ENCODE measurements at places on chromosomes 12 and 14.
A peak's percentile ranks its signal among the peaks of the same experiment; 100 is the strongest.

- no peak for DNase-seq
Measured at GRCh38 chr12:57614178-57614947, 3.1 kb downstream of the ARHGEF25 start.

DNA sequence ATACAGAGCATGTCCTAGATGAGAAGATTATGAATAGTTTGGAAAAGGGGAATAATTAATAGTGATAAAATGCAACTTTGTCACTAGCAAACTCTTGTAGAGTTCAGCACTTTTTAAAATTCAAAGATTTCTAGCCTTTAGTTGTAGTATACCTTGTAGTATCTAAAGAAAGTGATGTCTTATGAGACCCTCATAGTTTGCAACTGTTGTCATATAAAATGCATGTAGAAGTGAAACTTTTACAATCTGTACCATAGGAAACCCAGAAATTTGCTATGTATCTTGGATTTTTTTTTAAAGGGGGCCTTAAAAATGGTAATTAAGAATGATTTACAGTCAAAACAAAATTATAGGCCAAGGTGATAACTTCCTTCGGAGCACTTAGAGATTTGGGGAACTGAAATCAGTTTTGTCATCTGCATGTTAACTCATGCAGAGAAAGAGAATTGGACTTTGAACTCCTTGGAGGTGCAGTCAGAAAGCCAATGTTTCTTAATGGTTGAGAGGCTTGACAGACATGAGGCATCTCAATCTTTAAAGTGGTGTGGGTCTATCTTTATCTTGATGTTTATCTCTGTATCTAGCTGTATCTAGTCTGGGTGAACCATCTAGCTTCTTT lies 1.3 kb downstream of the LRRK2 start:
- no peak for DNase-seq

DNA sequence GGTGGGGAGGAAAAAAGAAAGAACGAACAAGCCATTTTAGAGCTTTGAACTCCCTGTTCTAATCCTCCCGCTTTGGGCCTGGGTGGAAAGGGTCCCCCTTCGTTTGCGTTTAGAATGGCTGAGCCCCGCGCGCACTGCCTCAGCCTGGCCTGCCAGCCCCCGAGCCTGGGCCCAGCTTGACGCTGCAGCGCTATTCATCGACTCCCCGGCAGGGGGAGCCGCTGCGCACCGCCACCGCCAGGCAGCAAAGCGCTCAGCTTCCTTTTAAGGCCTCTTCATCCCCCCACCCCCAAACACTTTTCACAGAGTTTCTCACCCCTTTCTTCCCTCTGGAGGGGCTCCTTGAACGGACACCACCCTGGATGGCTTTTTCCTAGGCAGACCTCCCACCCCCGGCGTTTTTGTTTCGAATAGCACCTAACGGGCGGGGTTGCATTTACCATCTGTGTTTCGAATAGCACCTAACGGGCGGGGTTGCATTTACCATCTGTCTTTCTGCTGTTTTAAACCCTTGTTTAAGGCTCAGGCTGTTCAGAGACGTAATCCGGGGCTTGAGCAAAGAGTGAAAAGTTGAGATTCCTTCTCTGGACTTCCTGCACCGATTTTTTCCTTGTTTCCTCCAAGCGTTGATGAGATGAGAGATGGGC lies 56.4 kb upstream of the PIWIL1 start:
- no peak for DNase-seq

GRCh38 chr14:38623661-38624060 lies 367.8 kb upstream of the CLEC14A start:
- no peak for DNase-seq

- no peak for DNase-seq
Measured at GRCh38 chr12:3308609-3309008, 182.4 kb upstream of the PRMT8 start.

DNA sequence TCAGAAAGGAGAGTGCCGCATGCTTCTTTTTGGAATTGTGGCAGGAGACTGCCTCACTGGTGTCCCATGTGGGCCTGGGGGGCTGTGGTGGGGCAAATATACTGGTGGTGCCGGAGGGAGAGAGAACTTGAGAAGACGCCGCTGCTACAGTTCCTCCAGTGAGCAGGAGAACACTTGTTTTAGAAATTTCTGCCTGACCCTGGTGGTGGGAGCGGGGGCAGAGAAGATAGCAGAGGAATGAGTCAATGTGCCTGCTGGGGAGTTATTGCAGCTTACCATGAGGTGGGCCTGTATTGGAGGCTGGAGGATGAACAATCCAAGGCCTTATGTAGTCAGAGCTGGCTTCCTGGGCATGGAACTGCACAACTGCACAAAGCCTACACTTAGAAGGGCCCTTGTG lies 211.8 kb downstream of the SNAPC1 start:
- no peak for DNase-seq

DNA sequence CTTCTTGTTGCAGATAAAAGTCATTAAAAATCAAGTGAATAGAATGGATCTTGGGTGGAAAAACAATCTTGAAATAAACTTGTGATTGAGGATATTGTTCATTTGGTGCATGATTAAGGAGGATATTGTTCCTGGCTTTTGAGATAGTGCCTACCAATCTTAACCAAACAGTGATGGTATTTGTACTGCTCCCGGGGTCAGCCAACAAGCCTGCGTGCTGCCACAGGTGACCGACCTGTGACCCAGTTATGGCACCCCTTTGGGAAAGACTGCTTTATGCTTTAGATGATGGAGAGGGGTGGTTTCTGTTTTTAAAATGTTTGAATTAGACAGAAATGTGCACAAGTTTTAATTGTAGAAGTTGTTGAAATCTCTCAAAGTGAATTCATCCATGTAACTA lies 41.6 kb downstream of the SUDS3 start:
- no peak for DNase-seq

- DNase-seq = no peak
Measured at GRCh38 chr12:6029401-6029800, 84.3 kb upstream of the ANO2 start.

GRCh38 chr12:79358716-79359300 lies 332.0 kb downstream of the PAWR start:
- DNase-seq = no peak

GRCh38 chr14:68486033-68486732 lies 306.7 kb downstream of the ZFP36L1 start:
- DNase-seq = no peak

GRCh38 chr14:53190938-53191337 lies 37.8 kb upstream of the DDHD1 start:
- DNase-seq = no peak

GRCh38 chr14:77409131-77409533 lies 14.2 kb downstream of the NOXRED1 start:
- no peak for DNase-seq

GRCh38 chr14:32383364-32384009 lies 54.4 kb downstream of the AKAP6 start:
- DNase-seq = no peak

- DNase-seq = no peak
Measured at GRCh38 chr12:97781342-97781741, 318.7 kb downstream of the RMST start.

- DNase-seq = no peak
Measured at GRCh38 chr14:35389315-35389667, 15.3 kb downstream of the NFKBIA start.

DNA sequence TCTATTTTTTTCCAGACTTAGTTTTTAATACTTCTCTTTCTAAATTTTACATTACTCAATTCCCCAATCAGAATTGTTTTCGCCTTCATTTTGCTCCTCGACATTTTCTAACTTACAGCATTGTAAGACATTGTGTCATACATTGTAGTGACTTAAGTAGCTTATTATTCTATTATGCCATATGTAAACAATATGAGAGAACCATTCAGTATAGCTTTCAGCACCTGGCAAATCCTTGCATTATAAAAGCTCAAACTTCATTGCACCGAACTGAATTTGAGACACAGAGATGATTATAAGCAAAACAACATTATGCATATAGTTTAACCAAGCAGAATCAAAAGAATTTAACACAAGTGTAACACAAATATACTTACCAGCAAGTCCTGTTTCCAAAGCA lies 46.8 kb downstream of the EXOC5 start:
- DNase-seq = no peak

GRCh38 chr12:1384910-1385309 lies 209.5 kb downstream of the FBXL14 start:
- DNase-seq = no peak

GRCh38 chr14:78448164-78449094 lies 278.3 kb downstream of the NRXN3 start:
- peak; percentile 79 for DNase-seq

GRCh38 chr12:45671254-45671653 lies 58.3 kb upstream of the ARID2 start:
- DNase-seq = no peak

DNA sequence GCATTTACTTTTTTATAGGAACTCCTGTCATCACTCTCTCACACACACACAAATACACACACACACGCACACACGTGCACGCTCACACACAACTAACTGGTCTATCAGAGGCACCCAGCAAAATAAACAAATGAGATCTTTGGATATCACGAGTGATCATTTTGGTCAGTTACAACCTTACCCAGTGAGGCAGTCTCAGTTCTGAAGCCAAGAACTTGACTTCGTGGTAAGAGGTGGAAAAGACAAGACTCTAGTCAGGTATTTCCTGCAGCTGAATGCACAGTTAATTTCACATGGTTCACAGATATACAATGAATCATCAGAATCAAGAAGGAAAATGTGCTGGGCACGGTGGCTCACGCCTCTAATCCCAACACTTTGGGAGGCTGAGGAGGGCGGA lies 39.4 kb downstream of the ATF7 start:
- DNase-seq = no peak

GRCh38 chr14:51726166-51726899 lies 74.6 kb downstream of the FRMD6 start:
- DNase-seq = no peak

- no peak for DNase-seq
Measured at GRCh38 chr12:15679151-15679550, 110.0 kb downstream of the EPS8 start.

DNA sequence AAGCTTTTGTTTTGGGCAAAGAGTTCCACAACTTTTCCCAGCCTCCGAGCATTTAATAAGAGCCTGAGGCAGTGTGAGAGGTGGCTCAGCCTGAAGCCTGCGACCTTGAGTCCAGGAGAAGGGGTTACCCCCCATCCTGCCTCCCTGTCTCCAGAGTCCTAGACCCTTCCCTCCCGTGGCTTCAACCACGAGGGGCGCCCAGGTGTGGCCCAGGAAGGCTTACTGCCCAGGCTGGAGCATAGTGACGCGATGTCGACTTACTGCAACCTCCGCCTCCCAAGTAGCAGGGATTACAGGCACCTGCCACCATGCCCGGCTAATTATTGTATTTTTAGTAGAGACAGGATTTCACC lies 641 bp downstream of the LRRC43 start:
- DNase-seq = no peak

DNA sequence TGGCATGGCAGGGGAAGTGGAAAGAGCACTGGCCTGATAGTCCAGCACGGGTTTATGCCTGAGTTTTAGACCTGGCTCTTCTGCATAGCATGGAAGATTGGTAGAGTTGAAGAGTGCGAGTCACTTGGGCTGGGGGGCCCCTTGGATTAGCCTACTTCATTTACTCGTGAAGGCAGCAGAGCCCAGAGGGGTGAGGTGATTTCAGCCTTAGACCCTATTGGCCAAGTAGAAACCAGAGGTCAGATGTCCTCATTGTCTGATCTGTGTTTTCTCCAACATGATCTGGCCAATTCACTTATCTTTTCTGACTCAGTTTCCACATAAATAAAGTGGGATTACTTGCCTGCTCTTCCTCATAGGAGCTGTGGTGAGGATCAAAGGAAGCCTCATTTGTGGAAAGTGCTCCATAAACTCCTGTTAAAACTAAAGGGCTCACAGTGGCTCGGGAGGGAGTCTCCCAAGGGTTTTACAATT lies 1.9 kb downstream of the PLEKHG3 start:
- DNase-seq = no peak

DNA sequence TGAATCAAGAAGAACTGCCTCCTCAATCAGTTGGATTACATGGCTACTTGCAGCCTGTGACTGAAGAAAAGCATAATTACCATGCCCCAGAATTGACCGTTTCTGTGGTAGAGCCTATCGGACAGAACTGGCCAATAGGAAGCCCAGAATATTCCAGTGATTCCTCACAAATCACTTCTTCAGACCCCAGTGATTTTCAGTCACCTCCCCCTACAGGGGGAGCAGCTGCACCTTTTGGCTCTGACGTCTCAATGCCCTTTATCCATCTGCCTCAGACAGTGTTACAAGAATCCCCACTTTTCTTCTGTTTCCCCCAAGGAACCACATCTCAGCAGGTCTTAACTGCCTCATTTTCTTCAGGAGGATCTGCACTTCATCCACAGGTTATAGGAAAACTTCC lies 80.8 kb downstream of the RAD52 start:
- DNase-seq = no peak

GRCh38 chr14:73245480-73246325 lies 8.4 kb downstream of the PAPLN start:
- no peak for DNase-seq

GRCh38 chr12:92876496-92876895 lies 52.6 kb downstream of the EEA1 start:
- no peak for DNase-seq

DNA sequence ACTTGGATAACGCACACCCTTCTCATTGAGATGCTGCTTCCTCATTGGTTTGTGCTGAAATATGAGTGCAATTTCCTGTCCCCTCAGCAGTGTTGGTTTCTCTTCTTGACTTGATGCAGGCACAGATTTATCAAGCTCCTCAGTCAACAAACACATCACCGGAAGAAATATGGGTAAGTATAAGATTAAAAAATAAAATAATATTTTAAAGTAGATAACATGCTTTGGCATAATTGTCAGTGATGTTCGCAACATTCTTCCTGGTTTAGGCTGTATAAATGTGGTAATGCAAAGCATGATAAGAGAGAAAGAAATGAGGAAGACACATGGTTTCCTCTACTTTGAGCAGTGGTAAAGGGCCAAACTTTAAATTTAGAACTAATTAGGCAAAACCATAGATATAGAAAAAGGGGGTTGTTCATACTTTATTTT lies at the start of gene GPR65:
GPR65 (plus strand) TSS at position 86 of the 432 bp plus-strand sequence. CDS start 5,713 bp downstream, outside the sequence.
- DNase-seq = no peak

DNA sequence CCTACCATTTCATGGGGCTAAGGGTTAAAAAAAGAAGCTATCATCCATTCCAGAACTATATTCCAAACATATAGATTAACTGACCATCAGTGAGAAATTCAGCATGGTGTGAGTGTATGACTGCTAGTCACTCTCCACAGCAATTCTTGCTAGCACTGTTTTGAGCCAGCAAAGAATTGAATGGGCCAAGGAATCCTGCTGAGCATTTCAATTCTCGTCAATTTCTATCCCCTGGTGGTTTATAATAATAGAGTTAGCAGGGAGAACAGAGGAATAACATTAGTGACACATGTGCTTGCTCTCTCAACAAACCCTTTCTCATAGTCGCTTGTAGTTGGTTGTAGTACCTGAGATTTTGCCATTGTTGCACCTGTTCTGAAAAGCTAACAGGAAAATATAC lies 7.2 kb downstream of the MBIP start:
- DNase-seq = no peak

DNA sequence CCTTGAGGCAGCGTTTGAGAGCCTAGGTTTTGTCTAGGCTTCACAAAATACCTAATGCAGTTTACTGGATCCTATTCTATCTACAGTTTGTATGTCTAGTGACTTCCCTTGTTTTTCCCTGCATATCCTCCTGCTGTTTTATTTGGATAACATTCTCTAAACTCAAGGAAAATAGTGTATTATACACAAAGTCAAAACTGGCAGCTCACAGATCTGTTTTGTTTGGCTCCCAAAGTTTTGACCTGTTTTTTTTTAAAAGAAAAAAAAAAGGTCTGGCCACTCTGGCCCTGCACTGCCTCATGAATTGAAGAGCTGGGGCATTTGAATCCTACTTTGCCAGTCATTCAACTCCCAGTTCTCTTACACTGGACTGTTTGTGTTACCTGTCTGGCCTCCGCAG lies 155.3 kb downstream of the KICS2 start:
- no peak for DNase-seq

Measured in NCI-H2107 (cell line).